ENCODE measurements at places on chromosomes 3 and 15.

DNA sequence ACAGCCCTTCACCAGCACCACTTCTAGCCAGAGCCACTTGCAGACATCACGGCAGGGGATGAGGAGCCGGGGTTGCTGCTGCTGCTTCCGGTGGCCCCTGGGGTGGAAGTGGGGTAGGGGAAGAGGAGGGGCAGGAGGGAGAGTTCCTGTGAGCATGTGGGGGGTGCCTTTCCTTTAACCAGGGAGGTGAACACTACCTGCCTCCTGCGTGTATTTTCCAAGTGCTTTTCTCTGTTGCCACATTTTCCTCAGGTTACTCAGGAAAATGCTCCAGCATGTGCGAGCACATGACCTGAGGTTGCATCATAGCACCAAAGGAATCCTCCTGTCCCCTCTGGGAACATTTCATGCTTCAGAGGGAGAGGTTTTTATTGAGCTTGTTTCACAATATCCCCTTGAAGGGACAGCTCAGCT is 12.2 kb upstream of the SACM1L start:
- no peak for DNase-seq

DNA sequence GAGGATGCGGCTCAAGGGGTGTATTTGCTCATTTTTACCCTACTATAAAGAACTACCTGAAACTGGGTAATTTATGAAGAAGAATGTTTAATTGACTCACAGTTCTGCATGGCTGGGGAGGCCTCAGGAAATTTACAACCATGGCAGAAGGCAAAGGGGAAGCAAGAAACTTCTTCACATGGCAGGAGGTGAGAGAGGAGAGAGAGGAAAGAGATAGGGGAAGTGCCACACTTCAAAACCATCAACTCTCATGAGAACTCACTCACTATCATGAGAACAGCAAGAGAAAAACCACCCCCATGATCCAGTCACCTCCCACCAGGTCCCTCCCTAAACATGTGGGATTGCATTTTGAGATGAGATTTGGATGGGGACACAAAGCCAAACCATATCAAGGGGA is 192.7 kb downstream of the DIPK2A start:
- no peak for DNase-seq

DNA sequence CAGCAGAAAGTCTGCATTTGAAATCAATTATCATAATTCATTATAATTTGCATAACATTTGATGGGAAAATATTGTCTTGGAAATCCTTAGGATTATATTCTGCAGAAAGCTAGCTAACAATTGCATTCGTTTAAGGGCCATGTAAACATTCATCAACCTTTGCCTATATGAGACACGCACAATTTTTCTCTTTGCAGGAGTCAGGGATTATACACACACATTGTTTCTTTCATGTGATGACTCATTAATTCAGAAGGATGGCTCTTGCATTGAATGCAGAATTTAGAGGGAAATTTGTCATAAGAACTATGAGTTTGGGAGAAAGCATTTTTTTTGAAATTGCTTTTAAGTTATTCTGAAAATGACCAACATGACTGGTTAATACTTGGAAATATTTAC is 844.7 kb downstream of the DIPK2A start:
- no peak for DNase-seq

GRCh38 chr15:37084602-37085001 is 15.7 kb downstream of the MEIS2 start:
- DNase-seq = no peak

GRCh38 chr15:98347001-98347400 is 301.3 kb upstream of the IGF1R start:
- DNase-seq = no peak

DNA sequence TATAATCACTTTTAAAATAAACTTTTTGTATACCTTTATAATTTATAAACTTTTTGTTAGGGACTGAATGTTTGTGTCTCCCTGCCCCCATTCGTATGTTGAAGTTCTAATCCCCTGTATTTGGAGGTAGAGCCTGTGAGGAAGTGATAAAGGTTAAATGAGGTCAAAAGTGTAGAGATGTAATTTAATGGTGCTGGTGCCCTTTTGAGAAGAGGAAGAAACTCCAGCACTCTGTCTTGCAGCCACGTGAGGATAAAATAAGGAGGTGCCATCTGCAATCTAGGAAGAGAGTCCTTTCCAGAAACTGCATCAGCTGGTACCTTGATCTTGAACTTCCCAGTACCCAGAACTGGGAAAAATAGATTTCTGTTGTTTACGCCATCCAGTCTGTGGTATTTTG is 106.1 kb upstream of the RGMA start:
- DNase-seq = no peak

DNA sequence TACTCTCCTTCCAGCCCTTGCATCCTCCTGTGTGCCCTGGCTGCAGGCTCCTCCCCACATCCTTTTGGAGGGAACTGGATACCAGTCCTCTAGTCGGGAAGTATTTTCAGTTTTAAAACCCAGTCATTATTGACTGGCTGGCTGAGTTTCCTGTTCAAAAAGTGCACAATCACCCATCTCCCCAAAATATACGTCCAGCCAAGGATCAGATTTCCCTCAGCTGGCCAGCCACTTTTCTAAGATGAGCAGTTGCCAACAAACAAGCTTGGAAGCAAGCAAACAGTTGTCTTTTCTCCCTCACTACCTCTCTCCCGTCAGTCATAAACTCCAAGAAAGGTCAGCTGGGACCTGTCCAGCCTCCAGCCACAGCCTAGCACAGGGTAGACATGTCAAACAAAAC is 147.7 kb upstream of the GALNT15 start:
- no peak for DNase-seq

GRCh38 chr3:22685597-22685996 is 517.5 kb upstream of the UBE2E2 start:
- no peak for DNase-seq

DNA sequence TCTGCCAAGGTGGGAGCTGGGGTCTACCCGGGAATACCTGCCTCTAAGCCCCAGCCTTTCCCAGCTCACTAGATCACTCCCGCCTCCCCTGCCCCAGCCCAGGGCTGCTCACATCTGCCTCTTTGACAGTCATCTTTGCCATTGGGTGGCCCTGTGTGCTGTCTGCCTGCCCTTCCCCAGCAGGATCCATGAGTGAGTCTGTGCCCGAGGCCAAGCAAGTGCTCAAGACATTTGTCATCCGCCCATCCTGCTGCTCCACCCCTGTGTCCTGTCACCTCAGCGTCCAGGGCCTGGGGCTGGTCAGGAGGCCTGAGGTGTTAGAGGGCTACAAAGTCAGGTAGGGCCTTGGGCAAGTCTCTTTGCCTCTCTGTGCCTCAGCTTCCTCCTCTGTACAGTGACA is 89.4 kb downstream of the LSM3 start:
- DNase-seq = no peak

DNA sequence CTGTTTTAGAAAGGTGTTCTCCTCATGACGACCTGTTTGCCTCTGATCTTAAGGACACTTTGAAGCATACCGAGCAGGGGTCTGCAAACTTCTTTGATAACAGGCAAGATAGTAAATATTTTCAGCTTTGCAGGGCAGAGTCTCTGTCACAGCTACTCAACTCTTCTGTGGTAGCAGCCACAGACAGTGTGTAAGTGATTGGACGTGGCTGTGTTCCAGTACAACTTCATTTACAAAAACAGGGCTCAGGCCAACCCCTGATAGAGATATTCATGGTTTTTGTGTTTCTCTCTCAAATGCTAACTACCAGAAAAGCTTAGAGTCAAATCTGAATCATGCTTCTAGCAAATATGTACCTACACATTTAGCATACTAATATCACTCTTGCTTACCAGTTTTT is 51.5 kb downstream of the TGFBR2 start:
- DNase-seq = no peak

DNA sequence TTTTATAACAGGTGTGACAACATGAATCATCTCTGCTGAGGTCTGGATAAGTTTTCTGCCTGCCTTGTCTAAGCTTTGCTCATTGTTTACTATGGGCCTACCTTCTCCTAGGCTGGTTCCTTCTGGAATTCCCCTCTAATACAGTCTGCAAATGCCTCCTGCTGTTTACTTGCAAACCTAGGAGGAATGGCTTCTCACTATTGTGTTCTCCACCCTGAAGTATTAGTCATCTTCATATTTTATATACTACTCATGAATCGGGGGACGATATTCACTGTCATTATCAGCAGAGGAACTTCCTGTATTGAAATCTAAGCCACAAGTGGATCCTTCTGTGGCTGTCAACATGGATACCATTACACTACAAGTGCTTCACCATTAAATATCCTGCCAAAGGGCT is 154.8 kb downstream of the PLCL2 start:
- DNase-seq = no peak

- DNase-seq = no peak
Observed at GRCh38 chr3:187277129-187277462, 14.4 kb downstream of the MASP1 start.

GRCh38 chr3:132232231-132232792 is 84.9 kb upstream of the ACP3 start:
- no peak for DNase-seq

GRCh38 chr15:46918462-46919140 is 798.7 kb upstream of the SEMA6D start:
- DNase-seq = no peak

DNA sequence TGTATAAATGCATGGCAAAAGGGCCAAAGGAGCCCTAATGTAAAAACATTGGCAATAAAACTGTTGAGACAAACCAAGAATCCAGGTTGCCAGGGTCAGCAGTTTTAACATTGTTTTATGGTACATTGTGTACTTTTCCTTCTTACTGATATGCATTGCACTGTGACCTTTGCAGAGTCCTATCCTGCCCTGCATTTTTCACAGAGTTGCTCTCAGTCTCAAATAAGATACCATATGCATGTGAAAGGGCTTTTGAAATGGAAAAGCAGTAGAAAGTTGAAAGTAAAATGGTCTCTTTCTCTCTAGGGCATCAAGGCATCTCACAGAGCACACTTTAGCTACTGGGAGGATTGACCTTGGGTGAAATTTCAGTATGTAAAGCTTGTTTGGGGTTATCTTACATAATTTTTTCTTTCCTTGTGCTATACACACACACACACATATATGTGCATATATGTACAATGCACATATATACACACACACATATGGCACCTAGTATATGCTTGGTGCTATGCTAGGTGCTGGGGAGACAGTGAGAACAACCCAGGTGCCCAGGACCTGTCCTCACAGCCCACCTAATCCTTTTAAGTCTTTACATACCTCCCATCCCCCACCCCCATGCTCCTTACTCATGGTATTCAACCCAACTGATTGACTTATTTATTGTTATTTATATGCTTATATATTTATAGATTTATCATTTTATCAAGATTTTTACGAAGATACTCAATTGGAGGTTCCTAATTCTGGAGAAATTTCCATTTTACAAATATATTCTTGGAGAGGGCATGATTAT is 1.2 kb upstream of the PPP2R3A start:
- no peak for DNase-seq
